ENCODE measurements at places on chromosomes 4 and X.

GRCh38 chrX:68684919-68685304 lies 37.4 kb downstream of the STARD8 start:
- DNase-seq: no peak

- DNase-seq: peak; percentile 84
Measured at GRCh38 chr4:88610771-88611170, 18.5 kb downstream of the HERC3 start.

GRCh38 chrX:153537080-153537479 lies 19.6 kb downstream of the ATP2B3 start:
- no peak for DNase-seq

GRCh38 chr4:5036239-5036638 lies 15.0 kb upstream of the STK32B start:
- peak; percentile 64 for DNase-seq

DNA sequence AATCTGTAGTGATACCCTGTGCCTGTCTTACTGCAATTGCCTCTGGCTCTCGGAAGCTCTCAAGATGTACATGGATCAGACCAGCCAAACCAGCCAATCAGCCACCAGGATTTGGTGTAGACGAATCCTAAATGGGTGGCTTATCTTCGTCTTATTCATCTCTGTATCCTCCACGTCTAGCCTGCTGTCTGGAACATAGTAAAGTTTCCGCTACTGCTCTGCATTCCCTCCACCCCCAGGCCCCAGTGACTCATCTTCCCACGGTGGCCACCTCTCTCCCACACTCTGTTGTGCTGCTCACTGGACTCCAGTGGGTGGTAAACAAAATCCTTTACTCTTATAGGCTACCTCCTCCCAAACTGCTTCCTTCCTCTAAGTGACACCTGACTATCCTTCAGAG lies 37.8 kb downstream of the SEPTIN6 start:
- DNase-seq: peak; percentile 77

DNA sequence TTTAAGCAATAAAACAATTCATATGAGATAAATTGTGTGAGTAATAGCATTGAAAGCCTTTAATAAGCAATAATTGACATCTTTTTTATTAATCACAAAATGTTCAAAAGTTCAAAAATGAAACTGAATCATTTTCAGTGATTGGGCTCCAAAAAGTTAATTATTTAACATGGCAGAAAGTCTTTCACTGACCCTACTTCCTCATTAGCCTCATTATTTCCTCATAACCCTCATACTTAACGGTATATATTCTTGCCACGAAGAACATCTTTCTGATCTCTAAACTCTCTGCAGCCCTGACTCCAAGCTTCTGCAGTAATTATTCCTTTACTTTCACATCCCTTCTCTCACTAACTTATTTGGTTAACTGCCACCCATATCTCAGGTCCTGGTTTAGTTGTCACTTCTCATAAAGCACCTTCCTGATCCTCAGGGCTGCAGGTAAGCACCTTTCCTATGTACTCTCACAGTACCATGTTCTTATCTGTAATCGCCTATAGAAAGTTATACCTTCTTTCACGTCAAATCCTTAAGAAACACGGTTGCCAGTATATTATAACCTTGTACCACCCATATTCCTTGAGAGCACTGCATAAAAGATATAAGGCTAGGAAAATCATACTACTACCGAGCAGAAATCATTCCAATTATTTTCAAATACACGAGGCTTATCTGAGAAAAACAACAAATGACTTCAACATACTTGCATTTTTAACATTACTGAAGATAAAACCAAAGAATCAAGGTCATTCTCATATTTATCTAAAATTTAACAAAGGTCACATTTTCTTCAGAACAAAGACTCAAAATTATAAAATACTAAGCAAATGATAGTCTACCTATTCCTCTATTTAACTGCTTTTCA lies 72.2 kb downstream of the PPP3CA start:
- no peak for DNase-seq

DNA sequence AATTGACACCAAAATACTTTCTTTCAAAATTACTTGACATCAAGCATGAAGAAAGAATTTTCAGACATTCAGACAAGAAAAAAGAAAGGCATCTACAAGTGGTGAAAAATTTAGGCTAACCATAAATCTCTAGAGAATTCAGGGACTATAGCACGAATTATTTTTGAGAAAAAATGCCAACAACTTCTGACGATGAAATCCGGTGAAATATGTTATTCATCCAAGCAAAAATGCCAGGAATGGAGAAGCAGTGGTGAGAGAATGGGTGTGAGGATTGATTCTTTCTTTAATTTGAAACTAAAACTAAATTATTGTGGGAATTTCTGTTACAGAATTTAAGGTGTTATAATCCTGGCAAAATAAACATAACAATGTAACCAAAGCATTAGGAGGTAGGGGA lies 69.4 kb upstream of the SORBS2 start:
- DNase-seq: peak; percentile 37

DNA sequence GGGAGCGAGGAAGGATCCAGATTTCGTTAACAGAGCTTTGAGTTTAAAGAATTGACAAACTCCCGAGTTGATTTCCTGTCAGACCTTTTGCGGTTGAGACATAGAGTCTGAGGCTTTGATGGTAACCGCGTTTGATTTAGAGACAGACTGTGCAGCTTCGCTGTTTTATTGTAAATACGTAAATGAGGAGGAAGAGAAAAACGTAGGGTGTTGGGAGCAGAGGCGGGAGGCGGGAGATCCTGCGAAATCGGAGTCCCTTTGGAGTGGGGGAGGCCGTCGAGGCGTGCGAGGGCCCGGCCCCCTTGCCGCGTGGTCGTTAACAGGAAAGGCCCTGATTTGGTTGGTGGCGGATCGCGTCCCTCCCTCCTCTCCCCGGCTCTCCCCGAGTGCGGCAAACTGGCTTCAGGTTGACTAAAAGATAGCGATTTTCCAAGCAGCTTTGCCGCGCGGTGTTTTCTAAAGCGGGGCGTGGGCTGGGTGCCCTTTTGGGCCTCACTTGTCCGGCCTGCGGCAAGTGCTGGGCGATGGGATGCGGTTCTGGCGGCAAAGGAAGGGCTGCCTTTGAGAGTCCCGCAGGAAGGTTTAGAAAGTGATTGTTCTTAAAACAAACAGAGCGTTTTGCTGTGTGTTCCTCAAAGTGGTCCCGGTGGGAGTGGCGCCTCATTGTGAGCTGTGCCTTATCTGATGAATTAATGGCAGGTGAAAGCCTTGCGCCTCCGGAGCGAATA lies 857 bp downstream of the SCML1 start:
- DNase-seq: peak; percentile 39

- DNase-seq: no peak
Measured at GRCh38 chrX:49959602-49960001, 37.2 kb downstream of the CLCN5 start.

DNA sequence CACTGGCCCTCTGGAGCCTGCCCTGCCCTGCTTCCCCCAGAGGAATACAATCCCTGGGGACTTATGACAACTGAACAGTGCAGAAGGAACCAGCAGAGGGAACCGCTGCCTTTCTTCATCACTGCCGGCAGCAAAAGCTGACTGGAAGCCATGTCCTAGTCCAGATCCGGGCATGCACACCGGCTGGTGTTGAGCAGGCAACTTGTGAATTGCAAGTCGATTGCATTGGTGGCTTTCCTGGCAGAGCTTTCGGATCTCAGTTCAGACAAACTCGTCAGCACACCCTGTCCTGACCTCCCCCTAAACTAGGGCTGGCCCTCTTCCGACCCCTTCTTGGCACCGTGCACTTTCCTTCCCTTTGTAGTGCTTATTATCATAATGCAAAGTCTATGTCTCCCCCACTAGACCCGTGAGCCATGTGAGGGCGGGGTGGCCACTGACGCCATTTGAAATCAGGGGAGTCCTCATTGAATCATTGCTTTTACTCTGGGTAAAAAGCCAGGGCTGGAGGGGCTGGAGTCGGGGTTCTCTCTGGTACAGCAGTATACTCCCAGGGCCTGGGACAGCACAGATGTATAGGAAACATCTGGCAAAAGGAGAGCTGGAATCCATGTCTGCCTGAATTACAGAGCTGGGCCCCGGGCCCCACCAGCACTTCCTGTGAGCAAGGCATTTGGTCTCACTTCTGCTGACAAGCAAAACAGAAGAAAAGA lies 1.8 kb downstream of the ARHGAP4 start:
- no peak for DNase-seq

DNA sequence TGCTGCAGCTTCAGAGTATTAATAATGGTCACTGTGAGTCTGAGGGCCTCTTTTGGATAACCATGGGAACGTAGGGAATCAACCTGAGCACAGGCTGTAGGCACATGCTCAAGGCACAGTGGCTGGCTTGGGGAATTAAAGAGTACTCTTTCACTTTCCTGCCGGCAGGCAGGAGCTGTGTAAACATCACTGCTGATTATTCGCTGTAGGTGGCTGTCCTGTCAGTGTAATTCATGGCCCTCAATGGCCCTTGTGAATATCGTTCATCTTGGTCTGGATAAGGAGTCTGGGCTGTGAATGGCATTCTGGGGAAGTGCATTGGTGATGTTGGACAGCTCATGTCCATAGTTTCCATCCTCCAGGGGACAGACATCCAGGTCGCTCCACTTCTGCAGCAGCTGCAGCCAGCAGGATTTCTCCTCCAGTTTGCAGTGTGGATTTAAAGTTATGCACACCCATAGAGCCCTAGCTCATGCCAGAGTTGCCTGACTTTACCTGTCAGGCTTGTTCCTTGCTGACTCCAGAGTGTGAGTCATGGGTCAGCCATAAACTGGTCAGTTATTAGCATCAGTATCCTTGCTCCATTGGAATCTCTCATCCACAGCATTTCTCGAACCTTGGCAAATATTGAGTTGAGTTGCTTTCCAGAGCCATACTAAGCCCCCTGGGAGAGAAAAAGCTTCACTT lies 43.0 kb downstream of the C4orf33 start:
- no peak for DNase-seq

- peak; percentile 18 for DNase-seq
Measured at GRCh38 chrX:4710618-4711433, 997.4 kb upstream of the PRKX start.

DNA sequence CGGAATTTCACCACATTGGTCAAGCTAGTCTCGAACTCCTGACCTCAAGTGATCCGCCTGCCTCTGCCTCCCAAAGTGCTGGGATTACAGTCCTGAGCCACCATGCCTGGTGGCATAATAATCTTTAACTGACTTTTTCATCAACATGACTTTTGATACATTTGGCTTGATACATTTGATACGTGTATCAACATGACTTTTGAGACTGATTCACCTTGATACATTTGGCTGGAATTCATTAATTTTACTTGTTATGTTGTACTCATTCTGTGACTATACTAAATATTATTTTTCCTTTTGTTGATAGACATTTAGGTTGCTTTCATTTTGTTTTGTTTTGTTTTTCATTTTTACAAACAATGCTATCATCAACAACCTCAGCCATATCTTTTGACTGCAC lies 6.3 kb downstream of the TMEM154 start:
- DNase-seq: no peak

GRCh38 chr4:64940698-64941097 lies 531.4 kb upstream of the TECRL start:
- DNase-seq: peak; percentile 77

DNA sequence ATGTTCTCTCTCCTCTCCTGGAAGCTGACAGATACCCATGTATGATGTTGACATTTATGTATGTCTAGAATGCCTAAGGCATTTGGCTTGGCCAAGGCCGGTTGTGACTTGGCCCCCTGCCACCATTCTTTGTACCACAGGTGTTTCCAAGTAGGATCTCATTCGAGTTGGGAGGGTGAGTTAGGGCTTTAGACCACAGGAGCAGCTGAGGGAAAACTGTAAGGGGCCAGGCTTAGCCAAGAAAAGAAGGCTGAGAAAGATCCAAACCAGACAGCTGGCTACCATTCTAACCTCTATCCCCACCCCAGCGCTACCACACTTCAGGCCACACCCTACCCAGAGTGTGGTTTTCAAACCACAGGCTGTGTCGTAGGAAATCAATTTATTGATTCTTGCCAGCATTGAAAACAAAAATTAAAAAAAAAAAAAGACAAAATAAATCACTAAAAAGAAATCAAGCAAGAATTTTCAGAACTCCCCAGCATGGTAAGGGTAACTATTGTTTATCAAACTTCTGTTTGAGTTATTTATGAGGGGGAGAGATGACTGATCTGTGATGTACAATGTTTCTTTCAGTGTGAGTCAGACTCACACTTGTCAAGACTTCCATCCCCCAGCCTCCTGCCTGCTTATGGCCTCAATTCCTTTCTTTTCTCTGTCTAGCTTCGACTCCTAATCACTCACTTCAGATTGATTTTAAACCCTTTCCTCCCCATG lies 9.9 kb downstream of the TMSB4X start:
- DNase-seq: peak; percentile 76

GRCh38 chrX:952816-953215 lies 259.6 kb downstream of the CRLF2 start:
- no peak for DNase-seq

DNA sequence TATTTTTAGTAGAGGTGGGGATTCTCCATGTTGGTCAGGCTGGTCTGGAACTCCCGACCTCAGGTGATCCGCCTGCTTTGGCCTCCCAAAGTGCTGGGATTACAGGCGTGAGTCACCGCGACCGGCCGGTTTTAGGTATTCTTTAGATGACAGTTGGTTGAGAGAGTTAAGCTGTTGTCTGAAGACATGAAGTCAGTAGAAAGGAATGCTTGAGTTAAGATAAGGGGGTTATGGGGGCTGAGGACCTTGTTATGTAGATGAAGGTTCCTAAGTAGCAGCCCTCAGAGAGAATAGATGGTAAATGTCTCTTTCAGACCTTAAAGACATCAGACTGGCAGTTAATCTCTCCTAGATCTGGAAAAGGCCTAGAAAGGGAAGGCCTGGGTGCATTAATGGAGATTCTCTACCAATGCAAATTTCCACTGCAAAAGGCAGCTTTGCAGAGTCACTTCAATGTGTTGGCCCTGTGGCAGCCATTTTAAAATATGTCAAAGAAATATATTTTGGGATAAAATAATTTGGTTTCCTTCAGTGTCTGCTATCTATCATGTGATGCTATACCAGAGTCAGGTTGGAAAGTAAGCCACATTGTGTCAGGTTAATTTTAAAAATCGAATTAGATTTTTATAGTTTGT lies 6.4 kb upstream of the ZNF674 start:
- peak; percentile 63 for DNase-seq

DNA sequence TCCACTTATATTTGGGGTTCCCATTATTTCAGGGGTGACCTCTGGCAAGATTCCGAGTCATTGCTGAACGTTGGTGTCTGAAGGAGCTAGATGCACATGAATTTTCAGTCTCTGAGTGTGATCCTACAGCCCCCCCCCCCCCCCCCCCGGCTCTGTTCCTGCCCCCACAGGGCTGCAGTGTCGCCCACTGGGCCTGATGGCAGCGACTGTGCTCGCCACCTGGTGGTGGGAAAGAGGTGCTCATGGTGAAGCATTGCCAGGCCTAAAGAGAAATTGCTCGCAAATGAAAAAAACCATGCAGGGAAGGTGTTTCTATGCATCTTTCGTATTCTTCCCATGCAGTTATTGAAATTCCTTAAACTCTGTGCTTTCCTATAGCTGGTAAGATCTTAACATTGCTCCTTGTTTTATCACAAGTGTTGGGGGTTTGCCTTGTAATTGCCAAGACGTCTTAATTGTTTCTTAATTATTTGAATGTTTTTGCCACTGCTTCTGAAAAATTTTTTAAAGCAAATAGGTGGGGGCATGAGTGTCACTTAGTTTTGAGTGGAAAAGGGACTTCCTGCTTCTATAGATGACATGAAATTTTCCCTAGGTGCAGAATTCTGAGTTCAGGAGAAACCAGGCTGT lies 63.2 kb downstream of the CLDN22 start:
- DNase-seq: peak; percentile 77

All from astrocyte of the hippocampus (primary cell).